ENCODE measurements at places on chromosomes 6 and 20.

DNA sequence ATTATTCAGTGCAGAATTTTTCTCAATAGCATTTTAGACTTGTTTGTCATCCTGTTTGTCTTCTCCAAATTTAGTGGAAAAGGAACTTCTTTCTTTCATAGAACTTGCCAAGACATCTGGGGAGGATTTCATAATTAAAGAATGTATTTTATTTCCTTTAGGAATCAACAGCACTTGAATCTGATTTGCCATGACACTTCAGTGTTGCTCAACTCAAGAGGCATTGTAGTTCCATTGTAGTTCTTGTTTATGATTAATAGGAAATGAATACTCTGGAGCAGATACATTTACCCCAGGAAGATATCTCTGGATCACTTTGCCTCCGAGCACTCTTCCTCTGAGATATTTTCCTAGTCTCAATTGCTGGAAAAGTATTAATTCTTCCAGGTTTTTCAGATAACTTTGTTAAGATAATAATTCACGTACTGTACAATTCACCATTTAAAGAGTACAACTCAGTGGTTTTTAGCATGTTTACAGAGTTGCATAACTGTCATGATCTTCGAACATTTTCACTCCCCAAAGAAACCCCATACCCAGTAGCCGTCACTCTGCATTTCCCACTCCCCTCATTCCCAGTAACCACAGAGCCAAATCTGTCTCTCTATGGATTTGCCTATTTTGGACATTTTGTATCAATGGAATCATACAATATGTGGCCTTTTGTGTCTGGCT lies 29.7 kb downstream of the AKAP12 start:
- DNase-seq: peak; percentile 75

DNA sequence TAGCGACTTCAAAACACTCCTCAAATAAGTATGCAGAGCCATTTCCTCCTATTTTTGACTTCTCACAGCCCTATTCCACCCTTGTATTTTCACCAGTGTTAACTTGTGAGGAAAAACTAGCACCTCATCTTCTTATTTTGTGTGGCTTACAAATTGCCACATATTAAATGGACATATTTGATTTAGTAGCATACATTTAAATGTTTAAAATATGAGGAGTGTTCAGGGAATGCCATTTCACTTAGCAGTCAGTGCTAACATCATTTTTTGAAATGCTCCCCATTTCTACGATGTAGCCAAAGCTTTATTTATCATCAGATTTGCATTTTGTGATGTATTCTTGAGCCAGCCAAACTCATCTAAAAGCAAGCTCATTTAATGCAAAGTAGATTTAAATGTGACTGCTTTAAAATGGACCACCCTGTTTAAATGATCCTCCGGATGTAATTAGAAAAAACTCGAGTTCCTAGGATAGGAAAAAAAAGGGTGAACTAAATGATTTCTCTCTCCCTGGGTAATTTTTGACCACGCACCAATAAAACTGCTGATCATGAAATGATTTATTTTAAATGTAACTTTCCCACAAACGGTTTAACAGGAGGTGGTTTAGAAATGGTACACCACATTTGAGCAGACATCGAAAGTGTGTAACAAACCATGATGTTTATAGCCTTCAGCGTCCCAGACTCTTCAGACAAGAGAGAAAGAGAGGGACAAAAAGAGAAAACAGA lies 172.6 kb downstream of the CD83 start:
- DNase-seq: no peak

DNA sequence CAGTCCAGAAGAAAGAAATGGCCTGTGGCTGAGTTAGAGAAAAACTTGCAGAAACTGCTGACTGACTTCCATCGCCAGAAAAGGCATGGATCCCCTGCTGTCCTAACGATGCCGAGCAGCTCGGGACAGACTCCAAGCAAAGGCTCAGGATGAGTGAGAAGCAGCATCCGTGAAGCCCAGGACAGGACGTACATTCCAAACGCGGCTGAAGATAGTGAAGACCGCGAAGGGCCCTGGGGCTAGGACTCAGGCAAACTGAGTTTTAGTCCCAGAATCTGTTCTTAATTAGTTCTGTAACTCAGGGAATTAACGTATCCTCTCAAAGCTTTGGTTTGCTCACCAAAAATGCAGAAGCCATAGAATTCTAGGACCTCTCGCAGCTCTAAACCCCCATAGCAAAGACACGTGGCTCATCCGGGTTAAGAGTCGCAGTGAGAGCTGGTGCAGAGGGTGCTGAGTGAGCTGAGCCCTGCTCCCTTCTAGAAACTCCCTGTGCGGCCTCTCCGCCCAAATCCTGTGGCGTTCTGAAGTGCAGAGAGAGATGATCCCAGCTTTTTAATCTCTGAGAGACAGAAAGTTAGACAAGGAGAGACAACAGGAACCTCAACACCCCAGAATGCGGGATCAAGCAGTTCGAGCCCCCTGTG lies 132.9 kb upstream of the THBS2 start:
- no peak for DNase-seq

DNA sequence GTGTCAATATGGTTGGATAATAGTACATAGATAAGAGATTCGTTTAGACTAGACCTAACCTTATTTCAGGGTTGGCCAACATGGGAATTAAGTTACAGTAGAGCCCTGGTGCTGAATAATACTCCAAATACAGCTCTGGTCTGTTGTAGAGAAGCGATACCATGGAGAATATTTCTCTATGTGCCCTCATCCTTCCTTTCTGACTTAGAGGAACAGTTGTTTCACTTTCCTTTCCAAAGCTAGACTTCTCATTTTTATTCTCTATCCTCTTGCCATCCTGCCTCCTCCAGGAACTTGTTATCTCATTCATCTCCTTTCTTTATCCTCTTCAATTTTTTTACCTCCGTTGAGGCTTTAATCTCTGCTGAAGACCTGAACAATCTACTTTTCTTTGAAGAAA lies 68.9 kb downstream of the EDN1 start:
- no peak for DNase-seq

DNA sequence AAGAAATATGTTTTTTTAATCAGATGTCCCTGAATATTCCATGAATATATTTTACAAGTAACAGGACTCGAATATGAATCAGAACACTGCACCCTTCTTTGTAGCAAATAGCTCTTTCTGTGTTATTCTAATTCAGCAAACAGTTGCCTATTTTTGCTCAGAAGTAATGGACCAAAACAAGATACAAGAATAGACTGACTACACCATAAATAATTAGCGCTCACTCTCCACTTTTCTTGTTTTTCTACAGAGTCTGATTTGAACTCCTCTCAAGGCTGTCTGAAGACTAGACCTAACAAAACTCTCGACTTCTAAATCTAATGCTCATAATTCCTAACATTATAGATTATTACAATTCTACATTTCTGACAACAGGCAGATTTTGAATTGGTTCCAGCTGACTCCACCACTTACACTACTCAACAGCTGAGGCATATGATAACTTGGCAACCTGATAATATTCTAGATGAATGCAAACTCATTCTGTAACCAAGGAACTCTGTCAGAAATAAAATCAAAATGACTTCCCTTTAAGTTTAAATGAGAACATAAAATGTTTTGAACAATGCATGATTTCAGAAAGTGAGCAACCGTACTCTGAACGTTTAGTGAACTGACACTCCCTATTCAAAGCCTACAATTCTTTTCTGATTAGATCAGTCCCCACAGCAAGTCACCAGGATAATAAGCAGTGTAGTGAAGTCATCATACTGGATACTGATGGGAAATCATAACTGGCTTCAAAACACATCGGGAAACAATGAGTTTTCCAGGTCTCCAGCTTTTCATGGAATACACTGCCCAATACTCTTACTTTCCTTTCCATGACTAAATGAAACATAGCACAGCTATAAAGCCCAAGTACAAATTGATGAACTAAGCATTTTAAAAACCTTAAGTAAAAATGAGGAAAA lies 114.2 kb upstream of the BEND6 start:
- peak; percentile 87 for DNase-seq

- DNase-seq: no peak
Observed at GRCh38 chr20:10547276-10548114, 112.4 kb downstream of the SLX4IP start.

DNA sequence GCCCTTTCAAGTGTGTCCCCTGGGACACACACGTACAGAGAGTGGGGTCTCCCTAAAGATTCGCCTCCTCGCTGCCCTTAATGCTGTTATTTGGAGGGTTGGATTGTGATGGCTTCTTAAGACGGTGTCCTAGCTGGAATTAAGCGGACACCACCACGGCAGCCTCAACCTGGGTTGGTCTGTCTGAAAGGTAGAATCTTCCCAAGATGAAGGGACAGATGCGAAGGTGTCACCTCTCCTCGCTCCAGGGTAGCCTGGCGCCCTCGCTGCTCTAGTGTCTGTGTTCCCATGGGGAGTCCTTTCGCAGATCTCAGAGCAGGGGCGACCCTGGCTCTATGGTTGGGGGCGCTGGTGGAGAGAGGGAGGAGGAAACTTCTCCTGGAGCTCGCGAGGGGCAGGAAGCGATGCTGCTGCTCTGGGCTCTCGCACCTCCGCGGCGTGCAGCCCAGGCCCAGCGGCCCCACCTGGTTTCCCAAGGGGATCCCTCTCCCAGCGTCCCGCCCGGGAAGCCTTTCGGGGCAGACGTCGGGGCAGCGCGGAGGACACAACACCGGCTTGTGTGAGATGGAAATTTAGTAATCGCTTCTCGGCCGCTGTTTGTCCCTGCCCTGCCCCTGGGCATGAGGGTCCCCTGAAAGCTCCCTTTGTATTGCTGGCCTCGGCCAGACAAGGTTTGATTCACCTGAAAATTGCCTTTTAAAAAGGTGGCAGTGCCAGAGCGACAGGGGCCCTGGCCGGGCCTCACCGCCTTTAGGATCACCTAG lies 1.7 kb downstream of the RSPO3 start:
- no peak for DNase-seq

DNA sequence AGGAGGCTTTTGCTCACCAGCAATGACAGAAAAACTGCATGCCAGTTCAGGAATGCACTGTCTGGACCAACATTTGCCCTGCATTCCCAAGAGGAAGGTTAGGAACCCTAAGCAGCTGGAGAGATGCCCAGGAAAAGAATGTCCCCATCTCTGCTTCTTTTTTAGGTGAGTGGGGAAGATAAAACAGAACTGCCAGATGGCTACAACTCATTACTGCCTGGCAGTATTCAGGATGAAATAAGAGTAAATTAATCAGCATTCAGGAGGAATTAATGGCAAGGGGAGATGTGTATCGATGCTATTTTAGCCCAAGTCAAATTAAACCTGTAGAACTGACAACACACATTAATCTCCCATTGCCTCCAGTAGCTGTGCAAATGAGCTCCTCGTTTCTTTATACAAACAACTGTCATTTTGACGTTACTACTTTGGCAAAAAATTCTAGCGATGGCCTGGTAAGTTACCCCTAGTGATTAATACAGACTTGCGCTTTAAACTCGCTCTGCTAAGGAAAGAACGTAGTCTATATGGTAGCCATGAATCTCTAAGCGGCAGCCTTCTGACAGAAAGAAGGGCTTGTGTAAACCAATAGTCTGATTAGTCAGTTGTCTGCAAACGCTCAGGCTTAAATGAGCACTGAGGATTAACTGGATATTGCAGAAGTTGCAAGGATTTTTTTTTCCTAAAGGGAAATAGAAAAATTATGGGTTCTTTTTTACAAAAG lies 16.7 kb upstream of the SMLR1 start:
- DNase-seq: peak; percentile 37

GRCh38 chr6:108476847-108477430 lies 83.8 kb upstream of the FOXO3 start:
- DNase-seq: no peak

- DNase-seq: peak; percentile 35
Observed at GRCh38 chr20:43870484-43870883, 44.2 kb upstream of the TOX2 start.

DNA sequence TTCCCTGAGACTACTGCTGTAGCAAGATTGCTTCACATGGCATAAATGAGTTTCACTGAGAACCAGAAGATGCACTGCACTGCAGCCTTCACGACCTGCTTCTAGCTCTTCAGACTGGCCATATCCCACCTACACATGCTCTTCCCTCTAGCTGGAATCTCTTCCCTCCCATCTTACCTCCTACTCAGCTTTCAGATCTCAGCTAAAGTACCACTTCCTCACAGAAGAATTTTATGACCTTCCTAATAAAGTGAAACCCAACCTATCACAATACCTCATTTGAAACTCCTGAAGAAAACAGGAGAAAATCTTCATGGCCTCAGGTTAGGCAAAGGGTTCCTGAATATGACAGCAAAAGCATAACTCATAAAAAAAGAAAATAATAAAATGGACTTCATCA lies 99.9 kb downstream of the DTNBP1 start:
- DNase-seq: no peak

All from HCEC 1CT (cell line).